ENCODE measurements at places on chromosomes 12 and 14.

GRCh38 chr12:66269757-66270383 lies 32.4 kb upstream of the HELB start:
- DNase-seq = no peak

- DNase-seq = no peak
Observed at GRCh38 chr14:96863327-96863985, 66.3 kb downstream of the VRK1 start.

DNA sequence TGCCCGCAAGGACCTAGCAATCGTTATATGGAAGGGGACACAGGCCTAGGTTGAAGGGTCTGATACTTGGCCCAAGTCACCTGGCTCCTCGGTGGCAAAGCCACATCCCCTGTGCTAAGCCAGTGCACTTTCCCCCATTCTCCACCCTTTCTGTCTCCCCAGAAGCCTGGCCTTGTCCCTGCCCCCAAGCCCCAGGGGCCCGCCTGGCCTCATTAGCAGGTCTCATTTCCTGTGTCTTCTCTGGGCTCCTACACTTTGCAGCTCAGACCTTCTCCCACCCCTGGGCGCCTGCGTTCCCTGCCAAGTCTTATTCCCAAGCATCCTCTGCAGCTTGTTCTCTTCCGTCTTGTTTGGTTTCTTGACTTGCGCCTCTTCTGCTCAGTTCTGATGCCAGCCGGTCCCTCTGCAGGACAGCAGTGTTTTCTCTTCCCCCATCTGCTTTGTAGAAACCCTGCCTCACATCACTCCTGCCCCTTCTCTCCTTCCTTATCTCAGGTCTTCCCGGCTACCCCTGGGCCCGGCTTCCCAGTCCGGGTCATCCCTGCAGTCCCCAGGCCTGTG lies 66.7 kb downstream of the SLC24A4 start:
- DNase-seq = no peak

GRCh38 chr12:90690120-90690519 lies 264.9 kb downstream of the CCER1 start:
- no peak for DNase-seq

GRCh38 chr14:96112032-96112431 lies 72.9 kb downstream of the C14orf132 start:
- no peak for DNase-seq

GRCh38 chr12:26245175-26245942 lies 50.0 kb downstream of the SSPN start:
- no peak for DNase-seq

GRCh38 chr12:38886064-38886463 lies 19.3 kb downstream of the CPNE8 start:
- no peak for DNase-seq

GRCh38 chr14:71586131-71586897 lies 345.9 kb upstream of the RGS6 start:
- DNase-seq = no peak

DNA sequence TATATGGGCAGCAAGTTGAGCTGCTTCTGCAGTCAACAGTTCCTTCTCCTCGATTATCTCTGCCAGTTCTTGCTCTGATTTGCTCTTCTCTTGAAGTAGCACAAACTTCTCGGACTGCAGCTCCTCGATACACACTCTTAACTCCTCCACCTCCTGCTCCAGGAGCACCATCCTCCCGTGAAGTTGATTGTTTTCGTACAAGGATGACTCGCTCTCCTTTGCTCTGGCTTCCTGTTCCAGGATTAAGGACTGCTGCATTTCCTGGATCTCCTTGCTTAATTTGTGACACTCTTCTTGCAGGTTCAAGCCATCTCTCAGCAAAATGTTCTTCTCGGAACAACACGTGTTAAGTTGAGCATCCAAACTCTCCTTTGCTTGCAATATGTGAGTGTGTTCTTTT lies 56.2 kb upstream of the VPS33A start:
- DNase-seq = no peak

- DNase-seq = no peak
Observed at GRCh38 chr12:69091442-69092017, 147.8 kb upstream of the CPSF6 start.

- no peak for DNase-seq
Observed at GRCh38 chr12:41418586-41418985, 230.5 kb downstream of the PDZRN4 start.

- DNase-seq = no peak
Observed at GRCh38 chr12:130932061-130932930, 21.4 kb upstream of the ADGRD1 start.

DNA sequence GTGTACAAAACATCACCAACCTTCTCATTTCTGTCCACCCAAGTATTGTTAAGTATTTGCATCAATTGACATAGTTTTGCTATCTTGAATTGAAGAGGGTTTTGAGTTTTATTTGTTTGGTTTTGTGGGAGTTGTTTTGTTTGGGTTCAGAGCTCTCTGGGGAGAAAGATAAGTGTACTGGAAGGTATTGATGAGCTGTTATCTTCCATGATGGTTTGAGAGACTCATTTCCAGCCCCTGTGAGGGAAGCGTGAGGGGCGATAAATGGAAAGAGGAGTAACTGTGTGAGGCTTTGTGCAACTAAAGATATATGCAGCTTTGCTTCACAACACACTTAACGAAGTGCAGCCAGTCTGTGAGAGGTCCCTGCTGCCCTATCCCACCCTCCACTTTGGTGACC lies 15.7 kb upstream of the CIPC start:
- DNase-seq = no peak

GRCh38 chr12:50039151-50039835 lies 14.0 kb upstream of the RACGAP1 start:
- DNase-seq = peak; percentile 80

- no peak for DNase-seq
Observed at GRCh38 chr12:8493084-8493483, 20.2 kb upstream of the CLEC4D start.

Data from heart left ventricle (tissue), 16 donors.